Endothelial cell (in vitro differentiated cells): ENCODE measurements at places on chromosomes 7 and 10. TPM values are rescaled to one million over a fixed set of nuclear protein-coding genes. Genes with fewer than 3 reads are reported as not detected.

DNA sequence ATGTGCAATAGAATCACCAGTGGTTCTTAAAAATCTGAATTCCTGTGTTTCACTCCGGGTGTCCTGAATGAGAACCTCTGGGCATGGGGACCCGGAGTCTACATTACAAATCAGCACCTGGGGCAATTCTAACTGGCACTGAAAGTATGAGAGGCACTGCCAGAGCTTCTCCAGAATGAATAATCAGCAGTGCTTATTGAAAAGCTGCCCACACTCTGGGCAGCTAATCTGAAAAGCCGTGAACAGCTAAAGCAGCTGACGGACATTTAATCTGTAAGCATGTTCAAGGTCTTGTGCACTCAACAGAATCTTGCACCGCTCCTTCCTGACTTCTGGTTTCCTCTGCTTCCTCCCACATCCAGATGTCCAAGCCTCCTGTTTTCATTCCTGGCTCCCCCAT, 113.3 kb upstream of the KIF5B start:
- DNase-seq = no peak

ADRA2A gene
- total RNA-seq = 1.5 TPM

IL6 gene
- not detected for total RNA-seq

DNA sequence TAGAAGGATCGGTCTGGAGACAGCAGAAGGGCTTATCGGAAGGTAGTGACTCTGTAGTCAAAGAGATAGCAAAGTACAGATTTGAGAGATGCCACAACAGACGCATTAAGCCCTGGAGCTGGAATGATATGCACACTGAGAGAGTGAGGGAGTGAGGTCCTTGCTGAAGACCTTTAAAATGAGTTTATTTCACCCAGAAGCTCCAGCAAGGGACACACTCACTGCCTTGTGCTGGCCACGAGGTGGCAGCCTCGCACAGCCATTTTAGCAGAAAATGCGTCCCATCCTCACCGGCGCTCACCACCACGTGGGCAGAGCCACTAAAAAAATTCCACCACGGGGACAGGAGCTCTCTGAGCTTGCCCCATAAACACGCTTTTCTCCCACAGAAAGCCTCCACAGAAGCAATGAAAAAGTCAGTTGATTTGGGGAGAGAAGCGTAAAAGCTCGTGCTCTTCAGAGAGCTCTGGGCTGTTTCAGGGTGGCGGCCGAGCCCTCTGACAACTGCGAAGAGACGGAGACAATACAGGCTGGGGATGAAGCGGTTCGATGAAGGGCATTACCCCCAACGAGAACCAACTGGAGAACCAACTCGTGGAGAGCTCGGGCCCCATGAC, 163.0 kb upstream of the KLF14 start:
- DNase-seq = peak; percentile 70

DNA sequence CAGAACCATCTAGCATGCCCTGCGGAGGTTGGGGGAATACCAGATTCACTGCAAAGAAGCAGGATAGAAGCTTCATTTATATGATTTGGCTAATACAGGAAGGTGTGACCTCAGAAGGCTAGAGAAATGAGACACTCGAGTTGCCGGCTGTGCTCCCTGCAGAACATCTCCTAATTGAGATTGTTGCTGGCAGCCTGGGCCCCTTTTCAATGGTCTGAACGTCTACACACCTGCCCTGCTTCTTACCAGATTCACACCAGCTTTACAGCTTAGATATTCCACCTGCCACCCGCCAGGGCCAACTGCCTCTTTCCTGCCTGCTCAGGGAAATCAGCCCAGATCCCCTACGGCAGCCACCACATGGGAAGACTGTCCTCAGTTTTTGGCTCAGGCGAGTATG, 475.3 kb upstream of the AUTS2 start:
- DNase-seq = no peak

CXCL12 gene
- total RNA-seq = 0.97 TPM

GRCh38 chr7:32070051-32070405, 179 bp downstream of the PDE1C start:
- no peak for DNase-seq
